Aortic smooth muscle cell (primary cell): ENCODE measurements at places on chromosomes 2 and 18. TPM values are rescaled to one million over a fixed set of nuclear protein-coding genes. Genes with fewer than 3 reads are reported as not detected.

The CXCR1 gene
- not detected in 2 replicates for total RNA-seq

The DSC2 gene
- total RNA-seq = under 0.01 TPM in 1 of 2 replicates, not detected in the other

The ZNF24 gene
- 27.5 and 28.3 TPM in 2 replicates for total RNA-seq

The FBXO41 gene
- total RNA-seq = 0.06 and 0.40 TPM in 2 replicates

The SULT1C2 gene
- total RNA-seq = not detected in 2 replicates

The SLC9A2 gene
- not detected in 2 replicates for total RNA-seq

The ERCC3 gene
- 34.3 and 42.9 TPM in 2 replicates for total RNA-seq

The RMND5A gene
- 12.6 and 13.1 TPM in 2 replicates for total RNA-seq

The C2orf81 gene
- total RNA-seq = 0.87 and 1.1 TPM in 2 replicates

The SNTG2 gene
- total RNA-seq = not detected in 2 replicates

The KLF11 gene
- 3.4 and 3.5 TPM in 2 replicates for total RNA-seq

The CCDC141 gene
- total RNA-seq = 2.6 and 7.9 TPM in 2 replicates

The SETBP1 gene
- total RNA-seq = 2.6 and 3.7 TPM in 2 replicates

The UGT1A3 gene
- total RNA-seq = not detected in 2 replicates

The TMEM127 gene
- total RNA-seq = 23.8 and 28.8 TPM in 2 replicates

The NCK2 gene
- 27.1 and 30.8 TPM in 2 replicates for total RNA-seq

The OSGEPL1 gene
- total RNA-seq = 6.0 and 7.3 TPM in 2 replicates

The ANKRD29 gene
- total RNA-seq = 4.2 and 4.9 TPM in 2 replicates

The UPP2 gene
- total RNA-seq = not detected in 2 replicates

The KRCC1 gene
- 21.5 and 25.6 TPM in 2 replicates for total RNA-seq

The DLX1 gene
- total RNA-seq = 0.53 and 0.62 TPM in 2 replicates

The AP1S3 gene
- total RNA-seq = 22.6 and 28.7 TPM in 2 replicates

The GRP gene
- not detected in 2 replicates for total RNA-seq

The REG1B gene
- total RNA-seq = not detected in 2 replicates

The SLC19A3 gene
- total RNA-seq = 0.06 and 0.40 TPM in 2 replicates

The FEV gene
- total RNA-seq = not detected in 2 replicates

The ACOXL gene
- not detected in 2 replicates for total RNA-seq

The DLX2 gene
- total RNA-seq = 0.12 and 0.13 TPM in 2 replicates

The HRH4 gene
- total RNA-seq = under 0.01 and 0.06 TPM in 2 replicates

The SP5 gene
- not detected in 2 replicates for total RNA-seq

The EPB41L3 gene
- 2.9 and 3.7 TPM in 2 replicates for total RNA-seq

The DRC1 gene
- not detected in 2 replicates for total RNA-seq

The SELENOI gene
- 10.8 and 14.8 TPM in 2 replicates for total RNA-seq

The COL5A2 gene
- total RNA-seq = 313 and 403 TPM in 2 replicates

The KIAA2012 gene
- under 0.01 TPM in 1 of 2 replicates, not detected in the other for total RNA-seq

The CROCC2 gene
- under 0.01 TPM in 2 replicates for total RNA-seq

The TET3 gene
- total RNA-seq = 2.4 and 3.0 TPM in 2 replicates

The SLC5A7 gene
- not detected in 2 replicates for total RNA-seq

The KIAA1328 gene
- 4.8 and 5.4 TPM in 2 replicates for total RNA-seq

The KCNE4 gene
- total RNA-seq = 10.8 and 14.0 TPM in 2 replicates

The KCNG3 gene
- total RNA-seq = not detected in 2 replicates

The DNER gene
- total RNA-seq = 0.26 and 0.37 TPM in 2 replicates
